ENCODE measurements at places on chromosomes 13 and 19. TPM values are rescaled to one million over a fixed set of nuclear protein-coding genes. Genes with fewer than 3 reads are reported as not detected.

Gene PSG11
- not detected for total RNA-seq

Gene MYH14
- total RNA-seq: not detected

Gene OR4F17
- not detected for total RNA-seq

Gene AMER2
- not detected for total RNA-seq
